Left kidney (tissue), 8 donors: ENCODE measurements at places on chromosomes 12 and 14. TPM values are rescaled to one million over a fixed set of nuclear protein-coding genes. Genes with fewer than 3 reads are reported as not detected.

The ADAM21 gene
- polyA plus RNA-seq, result 0.93 TPM

The CMA1 gene
- 0.42 TPM for polyA plus RNA-seq

The MMP17 gene
- polyA plus RNA-seq, result 0.65 TPM

The TMEM30B gene
- polyA plus RNA-seq, result 11.3 TPM

The PIANP gene
- 12.1 TPM for polyA plus RNA-seq

The TSPAN19 gene
- 0.88 TPM for polyA plus RNA-seq

The RNASE7 gene
- polyA plus RNA-seq, result 0.55 TPM

The OTOGL gene
- 0.95 TPM for polyA plus RNA-seq

The KCNJ8 gene
- polyA plus RNA-seq, result 19.0 TPM

The SLC38A4 gene
- polyA plus RNA-seq, result 27.1 TPM

The LALBA gene
- not detected for polyA plus RNA-seq

The SLC48A1 gene
- polyA plus RNA-seq, result 57.5 TPM

The GARIN6 gene
- polyA plus RNA-seq, result not detected

The RERG gene
- polyA plus RNA-seq, result 34.5 TPM

The LUM gene
- polyA plus RNA-seq, result 31.5 TPM

The DAAM1 gene
- 67.7 TPM for polyA plus RNA-seq

The MIPOL1 gene
- 12.7 TPM for polyA plus RNA-seq

The SYNDIG1L gene
- polyA plus RNA-seq, result 0.50 TPM

The TBC1D30 gene
- 5.1 TPM for polyA plus RNA-seq

The OR5AU1 gene
- polyA plus RNA-seq, result 0.05 TPM

The DPY19L2 gene
- polyA plus RNA-seq, result 92.3 TPM

The IL31 gene
- not detected for polyA plus RNA-seq

The PIK3C2G gene
- polyA plus RNA-seq, result 4.8 TPM

The PMCH gene
- polyA plus RNA-seq, result 0.91 TPM

The CLMN gene
- polyA plus RNA-seq, result 32.8 TPM

The HPD gene
- polyA plus RNA-seq, result 2.6 TPM

The DHRS4L2 gene
- polyA plus RNA-seq, result 39.6 TPM

The ANKS1B gene
- polyA plus RNA-seq, result 4.8 TPM

The PPP2R5E gene
- 42.6 TPM for polyA plus RNA-seq
